Activated naive CD4-positive, alpha-beta T cell treated with anti-CD3 and anti-CD28 coated beads, Interleukin-2, amount 50 U/mL, for 72 hours (primary cell): ENCODE measurements at places on chromosomes 12 and 14. TPM values are rescaled to one million over a fixed set of nuclear protein-coding genes. Genes with fewer than 3 reads are reported as not detected.
A peak's percentile ranks its signal among the peaks of the same experiment; 100 is the strongest.

DNA sequence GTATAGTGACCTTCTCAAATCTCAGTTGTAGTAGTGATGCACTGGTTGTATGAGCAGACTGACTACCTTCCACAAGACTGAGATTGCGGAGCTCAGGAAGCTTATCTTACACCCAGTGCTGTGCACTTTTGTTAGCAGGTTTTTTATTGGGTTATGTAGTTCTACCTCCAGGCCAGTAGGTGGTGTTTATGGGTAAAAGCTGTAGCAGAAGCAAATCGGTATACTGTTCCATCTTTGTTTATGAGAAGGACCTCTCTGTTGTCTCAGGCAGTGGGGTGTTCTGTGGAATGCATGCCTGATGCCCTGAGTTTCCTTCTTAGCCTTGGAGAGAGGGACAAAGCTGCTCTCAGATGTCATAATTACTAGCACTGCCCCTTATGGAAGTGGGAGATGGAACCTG is 217.8 kb downstream of the LRFN5 start:
- DNase-seq = no peak

- no peak for DNase-seq
Observed at GRCh38 chr14:76034566-76034965, 49.0 kb downstream of the IFT43 start.

DNA sequence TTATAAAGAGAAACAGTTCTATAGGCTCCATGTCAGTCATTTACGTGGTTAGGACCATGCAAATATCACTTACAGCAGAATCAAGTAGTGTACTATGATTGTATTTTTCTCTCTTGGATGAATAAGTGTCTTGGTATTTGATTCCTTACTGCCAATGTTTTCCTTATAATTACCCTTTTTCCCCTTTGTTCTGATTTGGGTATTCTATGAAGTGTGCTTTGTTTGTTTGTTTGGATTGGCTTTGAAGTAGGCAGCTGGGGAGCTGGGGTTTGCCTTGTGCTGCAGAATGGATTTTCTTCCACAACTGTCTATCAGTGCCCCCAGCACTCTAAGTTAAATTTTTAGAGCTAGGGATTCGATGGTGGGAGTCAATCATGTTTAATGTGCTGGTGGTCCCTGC is 12.4 kb downstream of the TMEM120B start:
- DNase-seq = no peak

GRCh38 chr12:95205016-95205624 is 12.1 kb downstream of the FGD6 start:
- no peak for DNase-seq

DNA sequence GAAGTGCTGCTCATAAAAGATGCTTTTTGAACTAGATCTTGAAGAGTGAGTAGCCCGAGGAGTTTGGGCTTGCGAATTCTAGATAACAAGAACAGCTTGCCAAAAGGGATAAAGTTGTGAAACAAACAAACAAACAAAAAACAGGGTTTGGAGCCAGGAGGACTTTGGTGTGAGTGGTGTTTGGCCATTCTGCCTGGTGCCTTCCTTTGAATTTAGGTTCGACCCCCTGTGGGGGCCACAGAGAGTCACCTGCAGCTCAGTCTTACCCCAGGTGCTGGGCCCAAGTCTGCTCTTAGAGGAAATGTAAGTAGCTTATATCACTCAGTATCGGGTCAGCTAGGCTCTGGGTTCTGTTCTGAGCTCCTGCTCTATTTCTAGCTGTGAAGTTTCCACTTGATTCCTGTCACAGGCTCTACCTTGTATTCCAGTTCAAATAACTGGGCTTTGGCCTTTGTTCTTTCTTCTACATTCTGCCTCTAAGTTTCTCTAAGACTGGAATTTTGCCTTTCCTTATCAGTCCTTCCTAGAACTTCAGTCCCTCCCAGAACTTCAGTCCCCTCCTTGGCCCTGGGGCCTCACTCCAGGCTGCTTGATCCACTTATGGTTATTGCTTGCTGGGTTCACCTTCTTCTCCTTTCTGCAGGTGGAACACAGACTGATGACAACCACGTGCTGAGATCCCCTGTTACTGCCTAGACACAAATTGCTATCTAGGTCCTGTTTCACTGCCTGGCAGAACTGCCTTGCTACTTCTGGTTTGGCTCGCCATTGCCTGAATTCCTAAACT is 20.5 kb upstream of the DUSP6 start:
- DNase-seq = no peak

DNA sequence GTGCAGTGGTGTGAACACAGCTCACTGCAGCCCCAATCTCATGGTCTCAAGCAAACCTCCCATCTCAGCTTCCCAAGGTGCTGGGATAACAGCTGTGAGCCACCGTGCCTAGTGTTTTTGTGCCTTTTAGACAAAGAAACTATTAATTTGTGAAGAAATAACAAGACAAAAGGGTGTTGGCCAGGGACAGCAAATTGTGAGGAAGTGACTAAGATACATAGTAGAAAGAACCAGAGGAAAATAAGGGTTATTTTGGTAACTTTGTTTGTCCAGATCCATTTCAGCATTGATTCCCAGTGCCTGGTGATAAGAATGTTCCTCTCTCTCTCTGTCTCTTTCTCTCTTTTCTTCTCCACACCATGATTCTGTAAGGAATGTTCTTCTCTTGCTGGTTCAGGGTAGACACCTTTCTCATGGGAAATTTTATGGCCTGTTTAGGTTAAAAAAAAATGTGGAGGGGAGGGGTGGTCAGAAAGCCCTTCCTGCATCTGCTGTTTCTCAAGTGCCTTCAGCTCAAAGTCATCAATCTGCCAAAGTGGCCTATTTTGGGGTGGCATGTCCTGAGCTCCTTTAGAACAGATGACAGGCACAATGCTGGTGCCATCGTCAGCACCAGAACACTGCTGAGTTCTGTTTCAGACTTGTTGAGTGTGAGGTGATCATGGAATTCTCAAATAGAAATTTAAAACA is 184.4 kb upstream of the EEA1 start:
- no peak for DNase-seq

GRCh38 chr14:105527826-105528585 is 1.6 kb downstream of the TMEM121 start:
- peak; percentile 83 for DNase-seq

DNA sequence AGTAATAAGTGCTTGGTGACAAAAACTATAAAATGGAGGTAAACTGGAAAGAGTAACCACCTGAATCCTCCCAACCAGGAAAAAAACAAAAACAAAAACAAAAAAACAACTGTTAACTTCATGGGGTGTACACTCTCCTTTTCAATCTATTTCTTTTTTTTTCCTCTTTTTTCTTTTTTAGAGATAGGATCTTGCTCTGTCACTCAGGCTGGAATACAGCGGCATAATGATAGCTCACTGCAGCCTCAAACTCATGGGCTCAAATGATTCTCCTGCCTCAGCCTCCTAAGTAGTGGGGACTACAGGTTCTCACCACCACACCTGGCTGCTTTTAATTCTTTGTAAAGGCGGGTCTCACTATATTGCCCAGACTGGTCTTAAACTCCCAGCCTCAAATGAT is 76.8 kb downstream of the PHLDA1 start:
- no peak for DNase-seq

DNA sequence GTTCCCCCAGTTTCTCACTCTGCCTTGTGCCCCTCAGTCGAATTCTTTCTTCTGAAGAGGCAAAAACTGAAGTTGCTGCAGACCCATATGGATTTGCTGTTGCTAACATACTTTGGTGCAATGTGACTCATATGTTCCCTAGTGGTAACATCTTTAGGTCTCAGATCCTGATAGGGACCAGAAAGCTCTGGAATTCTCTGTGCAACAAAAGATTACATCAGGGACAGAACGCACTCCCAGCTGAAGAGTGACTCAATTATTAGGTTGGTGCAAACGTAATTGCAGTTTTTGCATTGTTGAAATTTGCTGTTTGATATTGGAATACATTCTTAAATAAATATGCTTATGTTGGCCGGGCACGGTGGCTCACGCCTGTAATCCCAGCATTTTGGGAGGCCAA is 8.2 kb upstream of the DHRS2 start:
- no peak for DNase-seq

- DNase-seq = no peak
Observed at GRCh38 chr12:19227880-19228210, 98.3 kb downstream of the PLEKHA5 start.

GRCh38 chr12:12764824-12765223 is 20.6 kb upstream of the APOLD1 start:
- DNase-seq = no peak

GRCh38 chr12:56684745-56685359 is 3.2 kb downstream of the PTGES3 start:
- DNase-seq = no peak

GRCh38 chr12:122659579-122659978 is 43.6 kb downstream of the HCAR2 start:
- DNase-seq = no peak

DNA sequence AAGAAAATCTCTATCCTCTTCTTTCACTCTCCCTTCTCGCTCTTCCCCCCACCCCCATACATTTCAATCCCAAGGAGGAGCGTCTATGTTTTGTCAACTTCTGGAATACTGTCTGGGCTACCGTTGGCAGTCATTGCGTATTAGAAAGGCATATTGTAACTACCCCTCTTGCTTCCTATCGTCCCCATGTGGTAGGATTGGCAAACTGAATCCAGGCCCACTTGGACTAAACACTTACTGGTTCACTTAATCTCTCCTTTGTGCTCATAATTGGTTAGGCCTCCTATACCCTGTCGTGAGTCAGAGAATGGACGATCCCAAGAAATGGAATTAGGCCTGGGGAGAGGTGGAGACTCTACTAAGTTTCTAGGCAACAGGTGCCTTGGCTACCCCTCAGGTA is 68.8 kb upstream of the SLC8A3 start:
- no peak for DNase-seq

DNA sequence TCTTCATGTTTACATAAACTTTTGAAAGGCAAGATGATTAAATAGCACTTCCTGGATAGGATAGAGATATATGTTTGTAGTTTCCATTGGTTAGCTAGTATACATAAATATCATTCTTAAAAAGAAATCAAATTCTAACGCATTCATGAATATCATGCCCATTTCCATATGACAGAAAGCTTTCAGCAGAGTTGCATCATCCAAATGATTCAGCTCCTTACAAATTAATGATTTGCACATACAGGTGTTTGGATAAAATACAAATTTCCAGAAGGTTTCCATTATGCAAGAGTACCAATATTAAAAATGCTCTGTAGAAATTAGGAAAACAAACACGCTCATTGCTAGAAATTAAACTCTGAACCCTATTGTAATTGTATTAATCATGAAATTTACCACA is 264.4 kb downstream of the FOXG1 start:
- no peak for DNase-seq

GRCh38 chr12:106113446-106113823 is 25.3 kb downstream of the NUAK1 start:
- DNase-seq = no peak

- no peak for DNase-seq
Observed at GRCh38 chr14:30935445-30935844, 61.1 kb downstream of the COCH start.

GRCh38 chr14:35390577-35391387 is 13.8 kb downstream of the NFKBIA start:
- DNase-seq = no peak

GRCh38 chr12:19689801-19690472 is 250.6 kb downstream of the AEBP2 start:
- no peak for DNase-seq

DNA sequence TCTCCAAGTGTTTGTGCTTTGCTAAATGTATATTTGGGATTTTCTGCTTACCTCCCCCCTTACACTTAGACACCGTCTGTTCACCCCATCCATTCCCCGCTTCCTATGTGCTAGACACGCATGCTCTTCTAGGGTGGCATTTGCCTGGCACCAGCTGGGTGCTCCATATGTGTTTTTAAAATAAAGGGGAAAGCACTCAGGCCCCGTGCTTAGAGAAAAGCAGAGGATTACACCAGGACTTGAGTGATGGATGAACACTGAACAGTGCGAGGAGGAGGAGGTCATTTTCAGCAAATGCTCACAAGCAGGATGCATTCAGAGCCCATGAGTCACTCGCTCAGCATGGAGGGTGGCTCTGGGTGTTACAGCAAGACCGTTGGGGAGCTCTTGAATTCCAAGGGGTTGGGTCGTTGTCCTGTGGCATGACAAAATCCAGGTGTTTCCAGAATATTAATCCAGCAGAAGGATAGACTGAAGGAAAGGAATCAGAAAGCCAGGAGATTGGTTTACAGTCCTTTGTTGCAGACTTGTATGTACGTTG is 2.9 kb upstream of the BDKRB1 start:
- no peak for DNase-seq

DNA sequence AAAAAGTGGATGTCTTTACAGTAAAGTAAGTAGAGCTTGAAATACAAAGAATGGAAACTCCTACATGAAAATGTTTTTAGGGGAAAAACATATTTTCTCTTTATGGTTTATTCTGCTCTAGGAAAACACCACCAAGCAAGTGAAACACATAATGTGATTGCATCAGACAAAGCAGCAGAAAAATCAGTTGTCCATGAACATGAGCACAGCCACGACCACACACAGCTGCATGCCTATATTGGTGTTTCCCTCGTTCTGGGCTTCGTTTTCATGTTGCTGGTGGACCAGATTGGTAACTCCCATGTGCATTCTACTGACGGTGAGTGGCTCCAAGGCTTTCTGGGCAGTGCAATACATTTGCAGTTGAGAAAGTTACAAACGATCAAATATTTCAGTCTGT is 42.6 kb upstream of the PLEKHD1 start:
- DNase-seq = no peak

- no peak for DNase-seq
Observed at GRCh38 chr14:75469606-75470237, 41.9 kb downstream of the JDP2 start.

DNA sequence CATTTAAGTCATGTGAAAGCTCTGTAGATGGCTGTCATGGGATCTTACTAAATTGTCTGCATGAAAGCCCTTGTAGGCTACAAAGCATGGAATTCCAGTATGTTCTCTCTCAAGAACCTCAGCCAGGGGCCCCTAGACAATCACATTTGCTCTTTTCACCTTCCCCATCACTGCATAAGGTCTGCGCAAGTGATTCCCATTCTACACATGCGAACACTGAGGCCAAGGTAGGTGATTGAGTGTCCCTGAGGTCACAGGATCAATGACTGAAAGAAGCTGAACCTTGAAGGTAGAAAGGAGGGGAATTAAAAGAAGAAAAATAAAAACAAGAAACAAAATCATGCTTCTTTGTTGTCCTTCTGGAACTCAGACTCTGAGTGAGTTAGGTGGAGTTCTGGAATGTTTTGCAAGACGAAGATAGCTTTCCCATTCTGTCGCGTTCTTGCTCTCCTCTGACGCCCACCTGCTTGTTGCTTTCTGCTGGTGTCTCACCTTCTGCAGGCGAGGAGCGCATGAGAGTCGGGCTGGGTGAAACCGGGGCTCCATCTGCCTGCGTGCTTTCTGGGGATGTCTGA is 79.9 kb downstream of the SPRING1 start:
- DNase-seq = no peak

GRCh38 chr14:82655770-82656169 is 1122.1 kb upstream of the SEL1L start:
- no peak for DNase-seq

- DNase-seq = no peak
Observed at GRCh38 chr12:68210875-68211274, 14.7 kb downstream of the IL26 start.

The PTPRO gene
- 2.4 TPM for total RNA-seq

The KRT71 gene
- not detected for total RNA-seq

The PEBP1 gene
- 89.2 TPM for total RNA-seq

The CLMN gene
- total RNA-seq = 6.9 TPM

The SCFD1 gene
- total RNA-seq = 49.9 TPM

The GAS2L3 gene
- 2.9 TPM for total RNA-seq

The SAMD15 gene
- total RNA-seq = 0.27 TPM

The NOS1 gene
- total RNA-seq = not detected

The DPF3 gene
- not detected for total RNA-seq

The THAP2 gene
- total RNA-seq = 7.2 TPM

The CLEC2B gene
- total RNA-seq = 15.0 TPM

The DNAJC22 gene
- 0.11 TPM for total RNA-seq

The SLC35E3 gene
- total RNA-seq = 9.4 TPM
